ENCODE measurements at places on chromosomes 2 and 18.

DNA sequence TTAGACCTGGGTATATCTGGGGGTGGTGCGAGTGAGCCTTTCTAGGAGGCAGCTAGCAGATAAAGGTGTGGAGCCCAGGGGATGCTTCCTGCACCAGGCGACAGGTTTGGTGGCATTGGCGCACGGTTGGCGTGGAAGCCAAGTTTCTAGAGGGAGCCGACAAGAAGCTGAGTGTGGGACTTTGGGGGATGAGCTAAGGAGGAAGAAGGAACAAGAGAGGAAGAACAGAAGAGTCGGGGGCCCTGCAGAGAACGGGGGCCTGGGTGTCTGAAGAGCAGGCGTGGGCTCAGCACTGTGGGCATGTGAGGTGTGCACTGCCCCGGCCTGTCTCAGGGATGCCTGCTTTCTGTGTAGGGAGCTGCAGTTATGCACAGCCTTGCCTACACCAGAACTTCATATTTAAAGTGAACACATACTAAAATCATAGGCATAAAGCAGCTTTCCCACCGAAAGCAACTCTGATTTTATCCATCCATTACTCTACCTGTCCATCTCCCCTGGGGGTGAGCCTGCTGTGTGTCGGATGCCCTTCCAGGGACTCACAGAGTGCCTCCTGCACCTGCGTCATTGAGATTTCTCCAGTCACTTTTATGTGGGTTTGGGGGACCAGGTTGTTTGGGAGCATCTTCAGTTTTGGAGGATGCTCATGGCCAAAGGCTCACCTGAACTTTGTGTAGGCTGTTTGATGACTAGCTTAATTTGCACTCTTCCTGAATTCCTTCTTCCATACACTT is 149.7 kb downstream of the LDLRAD4 start:
- no peak for DNase-seq

DNA sequence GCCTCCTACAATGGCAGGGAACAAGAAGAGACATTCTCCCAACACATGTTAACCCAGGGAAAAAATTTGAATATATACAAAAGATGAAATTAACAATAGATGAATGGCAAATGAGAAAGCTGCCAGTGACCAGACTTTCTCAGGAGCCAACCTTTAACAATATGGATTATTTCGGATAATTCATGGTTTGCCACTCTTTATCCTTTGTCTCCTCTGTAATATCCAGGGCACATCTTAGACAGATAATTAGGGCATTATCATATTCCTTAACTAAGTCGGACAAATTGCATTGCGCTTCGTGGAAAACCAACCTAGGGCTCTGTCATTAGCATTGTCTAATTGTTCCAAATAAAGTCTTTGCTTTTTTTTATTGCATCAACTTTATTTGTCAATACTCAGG is 97.3 kb downstream of the CDCA7 start:
- DNase-seq = no peak

- no peak for DNase-seq
Measured at GRCh38 chr18:65093346-65093745, 657.5 kb upstream of the CDH7 start.

- no peak for DNase-seq
Measured at GRCh38 chr2:168135630-168136029, 111.8 kb downstream of the STK39 start.

DNA sequence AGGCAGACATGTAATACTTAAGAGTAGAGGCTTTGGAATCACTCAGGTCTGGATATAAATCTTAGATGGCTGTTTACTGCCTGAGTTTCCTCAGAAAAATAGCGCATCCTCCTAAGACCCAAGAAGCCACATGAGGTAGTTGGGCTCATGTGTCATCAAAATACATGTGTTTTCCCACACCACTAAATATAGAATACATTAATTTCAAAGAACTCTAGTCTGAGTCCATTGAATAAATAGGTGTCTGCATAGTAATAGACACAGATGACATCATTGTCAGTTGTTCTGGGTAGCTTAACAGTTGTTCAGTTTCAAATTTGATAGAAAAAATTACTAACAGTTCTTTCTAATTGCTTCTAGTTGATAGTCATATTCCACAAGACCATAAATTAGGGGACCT is 9.6 kb downstream of the PPP1R1C start:
- DNase-seq = no peak

GRCh38 chr18:24791751-24792545 is 331.5 kb downstream of the HRH4 start:
- no peak for DNase-seq

DNA sequence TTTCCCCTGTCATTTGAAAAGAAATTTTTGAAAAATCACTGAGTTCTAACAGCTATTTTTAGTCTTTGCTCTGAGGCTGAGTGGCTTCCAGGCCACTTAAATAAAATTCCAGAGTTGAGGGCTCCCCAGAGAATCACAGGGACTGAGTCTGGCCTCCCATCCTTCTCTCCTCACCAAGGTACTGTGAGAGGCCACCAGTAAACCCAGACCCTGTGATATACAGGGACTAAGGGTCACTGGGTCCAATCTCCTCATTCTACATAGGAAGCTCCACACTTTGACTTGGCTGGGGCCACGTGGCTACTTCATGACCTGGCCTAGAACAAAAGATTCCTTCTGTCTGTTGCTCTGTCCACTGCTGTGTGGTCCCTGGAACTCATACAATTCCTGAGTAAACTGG is 123.2 kb upstream of the CDCA7 start:
- DNase-seq = no peak

DNA sequence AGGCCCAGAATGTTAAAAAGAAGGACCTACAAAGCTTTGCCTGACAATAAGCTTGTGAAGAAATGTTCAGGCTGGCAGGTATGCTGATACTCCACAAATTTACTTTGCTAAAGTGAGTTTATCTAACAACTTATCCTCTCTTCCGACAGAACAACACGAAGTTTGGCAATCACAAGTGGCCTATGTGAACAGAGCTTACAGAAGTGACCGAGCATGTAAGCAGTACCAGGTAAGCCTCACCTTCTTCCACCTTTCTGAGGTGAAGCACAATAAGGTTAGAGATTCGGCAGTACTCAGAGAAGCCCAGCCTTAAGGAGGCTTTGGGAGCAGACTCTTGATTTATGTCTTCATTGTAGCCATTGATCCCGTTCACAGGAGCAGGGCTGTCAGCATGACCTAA is 9.0 kb upstream of the LCT start:
- no peak for DNase-seq

Measured in GOT3 (cell line).